ENCODE measurements at places on chromosomes 12 and 14.

DNA sequence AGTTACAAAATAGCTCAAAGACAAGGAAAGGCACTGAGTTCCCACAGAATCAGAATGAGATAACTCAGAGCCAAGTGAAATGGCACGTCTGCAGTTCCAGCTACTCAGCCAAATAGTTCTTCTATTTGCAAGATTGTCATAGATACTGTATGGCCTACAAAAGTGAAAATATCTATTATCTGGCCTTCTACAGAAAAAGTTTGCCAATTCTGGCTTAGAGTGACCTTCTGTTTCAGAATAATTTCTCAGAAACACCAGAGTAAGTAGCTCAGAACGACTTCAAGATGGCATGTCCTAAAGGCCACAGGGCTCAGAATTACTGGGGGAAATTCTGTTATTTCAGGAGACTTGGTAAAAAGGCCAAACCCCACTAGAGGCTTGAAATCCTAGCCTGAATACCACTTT is 10.7 kb upstream of the RTRAF start:
- DNase-seq = no peak

DNA sequence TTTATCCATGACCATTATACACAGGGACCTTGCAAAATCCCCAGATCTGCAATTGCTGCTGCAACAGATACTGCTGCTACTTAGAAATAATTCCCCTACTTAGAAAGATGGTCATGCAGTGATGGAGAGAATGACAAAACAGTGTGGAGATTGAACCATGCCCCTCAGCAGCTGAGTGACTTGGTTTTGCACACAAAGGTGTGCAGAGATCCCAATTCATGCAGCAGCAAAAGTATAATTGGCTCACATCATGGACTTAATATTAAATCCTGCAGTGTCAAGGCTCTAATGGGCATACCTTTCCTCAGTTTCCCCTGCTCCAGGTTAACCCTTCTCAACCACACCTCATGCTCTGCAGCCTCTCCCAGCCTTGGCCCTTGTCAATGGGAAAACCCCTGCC is 3.0 kb upstream of the KRT78 start:
- DNase-seq = no peak

- DNase-seq = no peak
Measured at GRCh38 chr12:44286336-44286735, 450.5 kb downstream of the TMEM117 start.

DNA sequence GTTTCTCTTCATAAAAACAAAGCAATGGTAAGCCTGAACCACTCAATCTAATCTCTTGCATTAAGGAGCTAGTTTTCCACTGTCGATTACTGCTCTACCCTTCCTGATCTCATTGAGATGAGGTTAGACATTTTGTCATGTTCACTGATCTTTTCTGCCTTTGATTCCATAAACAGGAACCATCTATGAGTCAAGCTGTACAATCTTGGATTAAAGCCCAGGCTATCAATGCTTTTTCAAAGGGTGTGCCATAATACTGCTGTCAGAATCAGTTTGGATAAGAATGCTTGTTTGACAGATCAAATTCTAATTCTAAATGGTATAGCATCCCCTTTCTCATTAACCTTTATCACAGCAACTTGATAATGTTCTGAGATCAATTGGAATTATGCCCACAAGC is 16.1 kb downstream of the GRIP1 start:
- no peak for DNase-seq

GRCh38 chr12:98256830-98257229 is 258.6 kb upstream of the TMPO start:
- no peak for DNase-seq

- no peak for DNase-seq
Measured at GRCh38 chr12:46362895-46363581, 9.5 kb downstream of the SLC38A2 start.

DNA sequence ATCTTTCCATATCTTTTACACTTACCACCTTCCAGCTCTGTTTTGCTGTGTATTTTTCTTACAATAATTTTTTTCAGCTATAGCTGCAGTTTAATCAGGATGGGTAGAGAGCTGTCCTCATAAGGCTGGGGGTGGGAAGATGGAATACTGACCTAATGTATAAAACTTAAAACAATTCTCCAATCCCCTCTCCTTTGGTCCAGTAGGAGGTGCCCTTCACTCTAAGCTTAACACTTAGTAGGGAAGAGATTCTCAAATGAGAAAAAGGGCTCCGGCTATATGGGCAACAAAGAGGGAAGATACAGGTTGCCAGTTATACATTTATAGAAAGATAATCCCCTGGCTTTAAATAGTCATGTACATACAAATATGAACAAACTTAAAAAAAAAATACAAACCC is 2.8 kb downstream of the ORMDL2 start:
- DNase-seq = no peak

DNA sequence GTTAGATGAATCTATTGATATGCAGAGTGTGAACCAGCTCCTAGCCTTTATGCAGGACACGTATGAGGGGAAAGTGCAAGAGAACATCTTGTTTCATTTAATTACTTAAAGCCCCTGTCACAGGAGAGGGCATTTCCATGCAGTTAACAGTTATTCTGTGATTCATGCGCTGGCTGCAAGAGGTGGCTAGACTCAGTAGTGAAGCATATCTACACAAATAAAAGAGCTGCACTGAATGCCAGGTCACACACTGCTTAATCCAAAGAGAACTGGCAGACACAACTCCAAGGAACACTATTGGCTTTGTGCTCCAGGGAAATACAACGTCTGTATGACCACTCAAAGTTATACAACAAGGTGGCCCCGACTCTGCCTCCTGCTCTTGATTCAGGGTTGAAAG is 394.1 kb downstream of the C12orf75 start:
- no peak for DNase-seq

- DNase-seq = no peak
Measured at GRCh38 chr14:64844272-64844671, 35.4 kb downstream of the SPTB start.

GRCh38 chr12:132827763-132828703 is 636 bp downstream of the GOLGA3 start:
- DNase-seq = no peak

DNA sequence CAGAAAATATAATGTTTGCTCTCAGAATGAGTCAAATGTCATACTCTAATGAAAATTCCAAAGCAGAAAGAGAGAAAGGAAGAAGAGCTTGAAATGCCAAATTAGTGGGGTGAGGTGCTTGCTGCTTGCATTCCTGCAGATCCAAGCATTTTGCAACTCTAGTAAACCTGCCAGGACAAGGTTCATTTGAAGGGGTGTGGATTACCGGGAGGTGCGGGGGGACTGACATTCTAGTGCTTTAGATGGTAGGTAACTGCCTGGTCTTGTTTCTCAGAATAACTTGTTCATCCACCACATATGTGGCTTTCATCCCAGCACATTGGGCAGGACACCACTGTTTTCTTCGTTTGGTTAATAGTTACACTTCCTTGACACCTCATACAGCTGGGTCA is 144.4 kb downstream of the AKAP6 start:
- no peak for DNase-seq

GRCh38 chr14:90976101-90976500 is 84.3 kb downstream of the RPS6KA5 start:
- no peak for DNase-seq

DNA sequence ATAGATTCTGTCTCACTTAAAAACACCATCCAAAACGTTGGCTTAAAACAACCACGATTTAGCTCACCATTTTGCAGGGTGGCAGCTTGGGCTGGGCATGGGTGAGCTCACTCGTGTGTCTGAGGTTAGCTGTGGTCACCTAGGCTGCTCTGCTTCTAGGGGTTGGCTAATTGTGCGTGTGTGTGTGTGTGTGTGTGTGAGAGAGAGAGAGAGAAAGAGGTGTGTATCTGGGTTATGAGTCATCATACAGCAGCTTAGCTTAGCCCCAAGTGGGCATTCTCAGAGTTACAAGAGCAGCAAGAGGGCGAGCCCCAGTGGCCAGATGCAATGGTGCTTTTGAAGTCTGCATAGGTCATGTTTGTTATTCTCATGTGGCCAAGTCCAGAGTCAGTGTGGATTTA is 6.0 kb downstream of the FBXW8 start:
- no peak for DNase-seq

- no peak for DNase-seq
Measured at GRCh38 chr14:75301666-75302325, 23.2 kb downstream of the FOS start.

DNA sequence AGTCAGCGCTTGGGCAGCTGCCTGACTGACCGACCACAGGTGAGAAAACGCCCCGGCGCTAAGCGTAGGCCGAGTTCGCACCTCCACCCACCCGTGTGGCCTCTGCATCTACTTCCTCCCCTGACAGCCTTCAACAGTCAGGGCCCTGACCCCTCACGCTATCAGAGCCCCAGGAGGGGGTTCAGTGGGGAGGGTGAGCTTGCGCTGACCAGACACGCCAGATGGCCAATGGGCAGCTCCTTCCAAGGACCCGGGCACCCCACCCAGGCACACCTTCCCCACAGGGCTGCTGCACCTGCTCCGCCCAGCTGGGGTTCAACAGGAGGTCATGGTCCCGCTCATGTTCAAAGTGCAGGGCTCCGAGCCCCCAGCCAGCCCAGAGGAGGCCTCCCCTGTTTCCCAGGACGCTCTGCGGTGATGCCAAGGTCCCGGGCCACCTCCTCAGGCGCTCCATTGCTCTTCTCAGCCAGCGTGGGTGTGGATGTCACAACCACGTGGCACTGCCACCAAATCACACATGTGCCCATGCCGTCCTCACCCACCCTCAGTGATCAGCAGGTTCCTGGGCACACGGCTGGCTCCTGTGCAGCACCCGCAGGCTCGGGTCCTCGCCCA is 48.7 kb upstream of the BCL11B start:
- no peak for DNase-seq

DNA sequence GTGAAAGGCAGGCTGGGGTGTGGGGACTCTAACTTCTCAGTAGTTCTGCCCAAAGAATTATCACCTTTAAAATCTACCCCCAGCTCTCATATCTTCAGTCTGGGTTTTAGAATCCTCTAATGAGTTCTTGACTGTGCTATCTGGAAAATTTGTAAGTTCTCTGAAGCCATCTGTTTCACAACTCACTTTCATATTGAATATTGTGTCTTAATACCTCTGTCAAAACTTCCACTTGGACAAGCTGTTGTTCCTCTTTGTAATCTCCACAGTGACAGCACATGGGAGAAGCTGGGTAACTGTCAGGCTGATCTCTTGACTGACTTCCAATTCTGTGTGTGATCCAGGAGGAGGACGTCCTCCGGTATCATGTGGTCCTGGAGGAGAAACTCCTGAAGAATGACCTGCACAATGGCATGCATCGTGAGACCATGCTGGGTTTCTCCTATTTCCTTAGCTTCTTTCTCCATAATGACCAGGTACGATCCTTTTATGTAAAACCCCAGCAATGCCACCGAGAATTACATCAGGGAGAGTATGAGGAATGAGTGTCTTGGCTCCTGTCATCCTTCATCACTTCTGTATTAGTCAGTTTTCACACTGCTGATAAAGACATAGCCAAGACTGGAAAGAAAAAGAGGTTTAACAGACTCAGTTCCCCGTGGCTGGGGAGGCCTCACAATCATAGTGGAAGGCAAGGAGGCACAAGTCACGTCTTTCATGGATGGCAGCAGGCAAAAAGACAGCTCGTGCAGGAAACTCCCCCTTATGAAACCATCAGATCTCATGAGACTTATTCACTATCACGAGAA is 111.9 kb downstream of the STAB2 start:
- no peak for DNase-seq

GRCh38 chr14:106586098-106586704 is 1059.8 kb downstream of the TMEM121 start:
- no peak for DNase-seq

DNA sequence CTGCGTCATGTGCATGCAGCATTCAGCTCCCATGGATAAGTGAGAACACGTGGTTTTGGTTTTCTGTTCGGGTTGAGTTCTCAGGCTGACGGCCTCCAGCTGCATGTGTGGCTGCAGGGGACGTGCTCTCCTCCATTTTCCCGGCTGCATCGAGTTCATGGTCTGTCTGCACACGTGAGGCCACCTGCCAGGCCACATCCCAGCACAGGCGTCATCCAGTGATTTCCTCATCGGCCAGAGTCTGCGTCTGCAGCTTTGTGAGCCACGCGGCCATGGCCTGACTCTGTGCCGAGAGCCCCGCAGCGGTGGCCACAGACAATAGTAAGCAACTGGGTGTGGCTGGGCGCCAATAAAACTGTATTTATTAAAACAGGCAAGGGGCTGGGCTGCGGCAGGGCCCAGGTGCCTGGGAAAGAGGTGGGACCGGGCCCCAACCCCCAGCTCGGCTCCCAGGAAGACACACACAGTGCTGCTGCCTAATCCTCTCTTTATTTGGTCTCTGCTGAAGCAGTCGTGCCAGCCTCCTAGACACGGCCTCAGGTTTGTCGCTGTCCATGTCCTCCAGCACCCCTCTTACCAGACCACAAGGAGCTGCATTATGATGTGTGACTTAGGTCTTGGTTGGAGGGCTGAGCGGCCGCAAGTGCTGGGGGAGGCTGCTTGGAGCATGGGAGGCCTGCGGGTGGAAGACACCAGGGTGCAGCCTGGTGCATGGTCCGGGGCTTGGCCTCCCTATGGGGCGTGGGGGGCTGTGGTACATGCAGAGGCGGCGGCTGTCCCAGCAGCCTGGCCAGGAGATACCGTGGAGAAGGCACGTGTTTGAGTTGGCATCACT is 52.0 kb downstream of the NOC4L start:
- DNase-seq = no peak

DNA sequence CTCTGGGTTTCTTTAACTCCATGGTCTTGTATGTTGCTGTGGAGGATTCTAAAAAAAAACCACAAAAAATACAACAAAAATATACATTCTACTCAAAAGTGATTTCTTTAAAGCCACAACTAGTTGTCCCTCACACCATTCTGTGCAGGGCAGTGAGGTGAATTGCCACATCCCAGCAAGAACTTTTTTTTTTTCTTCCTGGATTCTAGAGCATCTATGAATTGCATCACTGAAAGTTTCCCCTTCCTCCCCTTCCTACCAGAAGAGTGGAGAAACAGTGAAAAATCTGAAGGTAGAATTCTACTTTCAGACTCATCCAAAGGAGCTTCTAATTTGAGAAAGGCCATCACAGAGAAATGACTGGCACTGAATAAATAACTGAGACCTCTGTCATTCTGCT is 395.3 kb downstream of the AEBP2 start:
- no peak for DNase-seq

DNA sequence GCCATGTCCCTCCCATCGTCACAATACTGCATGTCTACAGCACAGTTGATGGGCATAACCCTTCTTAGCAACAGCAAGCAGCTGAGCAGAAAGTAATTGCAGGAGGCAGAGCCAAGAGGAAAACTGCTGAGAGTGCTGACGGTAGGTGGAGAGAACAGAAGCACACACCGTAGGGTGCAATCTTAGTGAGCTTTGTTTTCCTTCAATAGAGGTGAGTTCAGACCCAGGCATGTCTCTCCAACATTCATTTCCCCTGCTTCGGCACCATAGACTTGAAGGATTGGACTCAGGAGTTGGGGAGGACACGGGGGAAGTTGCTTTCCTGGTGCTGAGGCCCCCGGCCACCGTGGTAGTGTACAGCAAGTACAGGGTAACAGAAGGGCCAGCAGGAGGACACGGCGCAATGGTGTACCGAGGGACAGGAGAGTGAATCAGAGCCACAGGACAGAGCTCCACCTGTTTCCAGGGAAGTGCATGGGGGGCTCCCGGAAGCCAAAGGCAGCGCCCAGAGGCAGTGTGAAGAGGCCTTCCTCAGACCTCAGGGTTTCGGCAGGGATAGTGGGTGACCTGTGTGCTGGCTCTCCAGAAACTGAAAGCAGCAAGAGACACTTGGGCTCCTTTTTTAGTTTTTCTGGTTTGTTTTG is 36.3 kb upstream of the SINHCAF start:
- peak; percentile 70 for DNase-seq

GRCh38 chr14:66403183-66403582 is 83.0 kb upstream of the CCDC196 start:
- DNase-seq = no peak

GRCh38 chr12:27506645-27507189 is 17.3 kb upstream of the PPFIBP1 start:
- no peak for DNase-seq

GRCh38 chr14:23613242-23614070 is 22.7 kb upstream of the DHRS2 start:
- no peak for DNase-seq
